Amygdala (tissue), 56 donors: ENCODE measurements at places on chromosomes 3 and 15.

DNA sequence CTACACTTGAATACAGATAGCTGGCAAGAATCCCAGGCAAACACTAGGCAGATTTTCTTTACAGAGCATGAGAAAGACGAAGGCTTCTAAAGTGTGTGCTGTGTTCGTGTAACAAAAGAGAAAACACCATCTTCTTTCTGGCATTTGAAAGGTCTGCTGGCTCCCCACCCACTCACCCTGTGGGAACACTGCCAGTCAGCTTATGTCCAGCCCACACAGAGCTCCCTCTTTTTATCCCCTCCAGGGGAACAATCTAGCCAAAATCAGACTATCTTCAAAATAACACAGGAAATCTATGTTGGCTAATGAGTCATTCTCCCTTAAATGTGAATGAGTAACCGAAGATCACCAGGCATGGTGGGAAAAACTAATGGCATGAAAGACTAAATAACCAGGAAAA lies 45.6 kb upstream of the PAQR5 start:
- DNase-seq, result peak; percentile 21

DNA sequence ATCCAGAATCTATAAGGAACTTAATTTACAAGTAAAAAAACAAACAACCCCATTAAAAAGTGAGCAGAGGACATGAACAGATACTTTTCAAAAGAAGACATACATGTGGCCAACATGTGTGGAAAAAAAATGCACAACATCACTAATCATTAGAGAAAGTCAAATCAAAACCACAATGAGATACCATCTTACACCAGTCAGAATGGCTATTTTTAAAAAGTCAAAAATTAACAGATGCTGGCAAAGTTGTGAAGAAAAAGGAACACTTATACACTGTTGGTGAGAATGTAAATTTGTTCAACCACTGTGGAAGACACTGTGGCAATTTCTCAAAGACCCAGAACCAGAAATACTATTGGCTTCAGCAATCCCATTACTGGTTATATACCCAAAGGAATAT lies 830.0 kb upstream of the ALCAM start:
- DNase-seq, result no peak

GRCh38 chr3:123039178-123039577 lies 11.6 kb upstream of the SEMA5B start:
- no peak for DNase-seq

DNA sequence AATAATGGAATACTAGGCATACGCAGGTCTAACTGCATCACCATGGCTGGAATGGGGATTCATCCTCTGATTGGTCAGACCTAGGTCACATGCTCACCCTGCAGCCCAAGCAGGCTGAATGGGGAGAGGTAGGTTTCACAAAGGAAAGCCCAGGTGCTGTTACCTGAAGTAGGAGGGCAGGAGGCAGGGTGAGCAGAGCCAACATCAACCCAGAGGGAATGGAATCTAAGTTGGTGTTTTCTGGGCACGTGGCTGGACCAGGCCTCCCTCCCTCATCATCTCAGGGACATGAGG lies 6.7 kb upstream of the H1-8 start:
- no peak for DNase-seq

DNA sequence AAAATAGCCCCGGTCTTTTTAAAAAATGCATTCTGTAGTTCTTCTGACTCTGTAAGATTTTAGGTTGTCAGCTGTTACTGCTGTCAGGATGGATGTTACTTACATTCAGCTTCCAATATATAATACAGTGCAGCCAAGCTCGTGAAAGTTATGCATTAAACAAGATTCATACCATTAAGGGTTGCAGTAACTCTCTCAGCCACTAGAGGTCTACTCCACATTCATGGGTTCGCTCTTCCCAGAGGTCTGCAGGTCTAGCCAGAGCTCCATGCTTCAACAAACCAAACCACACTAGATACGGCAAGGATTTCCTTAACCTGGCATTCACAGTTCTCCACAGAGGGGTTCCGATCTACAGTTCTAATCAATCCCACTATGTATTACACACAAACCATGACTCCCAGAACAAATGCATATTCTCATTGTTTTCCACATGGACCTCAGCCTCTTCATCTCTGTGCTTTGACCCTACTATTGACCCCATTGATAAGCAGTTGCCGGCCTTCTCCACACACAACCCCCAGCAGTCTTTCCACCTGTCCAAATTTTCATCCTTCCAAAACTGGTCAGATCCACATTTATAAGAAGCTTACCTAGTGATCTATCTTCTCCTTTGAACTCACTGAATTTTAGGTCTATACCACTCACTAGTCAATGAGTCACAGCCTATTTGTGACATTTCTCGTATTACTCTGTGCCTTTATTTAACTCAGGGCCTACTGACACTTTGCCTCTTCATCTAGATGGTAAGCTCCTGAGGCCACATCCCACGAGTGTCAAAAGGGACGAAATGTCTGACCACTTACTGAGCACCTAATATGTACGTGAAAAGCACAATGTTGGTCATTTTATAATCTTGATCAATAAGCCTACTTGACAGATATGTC lies 33.7 kb downstream of the RORA start:
- no peak for DNase-seq

DNA sequence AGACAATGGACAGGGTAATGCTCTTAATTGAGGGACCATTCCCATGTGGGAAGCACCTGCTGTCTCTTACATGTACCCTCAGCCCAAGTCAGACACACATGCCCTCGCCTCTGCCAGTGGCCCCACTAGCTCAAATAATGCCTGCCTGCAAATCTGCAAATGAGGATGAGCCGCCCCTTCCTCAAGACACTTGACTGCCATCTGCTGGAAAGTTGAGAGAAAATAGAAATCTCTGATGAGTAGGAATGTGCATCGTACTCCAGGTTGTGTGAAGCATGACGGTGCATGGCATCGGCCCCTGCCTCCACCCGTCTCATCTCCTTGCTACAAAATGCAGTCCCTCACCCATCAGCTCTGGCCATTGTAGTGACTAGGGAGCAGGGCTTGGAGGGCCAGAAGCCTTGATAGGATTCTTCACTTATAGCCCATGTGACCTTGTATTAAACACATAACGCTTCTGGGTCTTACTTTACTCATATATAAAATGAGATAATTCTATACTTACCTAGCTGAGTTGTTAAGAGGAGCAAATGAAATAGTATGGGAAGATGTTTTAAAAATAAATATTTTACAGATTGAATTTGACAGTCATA lies 6.3 kb upstream of the SCN5A start:
- no peak for DNase-seq

DNA sequence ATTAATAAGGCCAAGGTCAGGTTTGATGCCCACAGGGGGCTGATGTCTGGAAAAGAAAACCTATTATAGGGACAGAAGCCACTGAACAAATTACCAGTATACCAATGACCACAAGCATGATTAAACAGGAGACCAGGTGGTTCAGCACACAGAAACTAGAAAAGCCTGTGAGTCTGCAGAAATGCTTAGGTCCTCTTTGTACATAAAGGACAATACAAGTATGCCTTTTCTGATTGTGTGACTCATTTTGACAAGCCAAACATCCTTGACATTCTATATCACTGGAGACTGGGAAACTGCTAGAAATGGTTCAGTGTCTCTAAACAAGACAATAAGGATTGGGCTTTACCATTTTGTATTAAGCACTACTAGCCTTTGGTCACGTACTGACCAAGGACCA lies 113.2 kb upstream of the MYO5C start:
- DNase-seq, result no peak

DNA sequence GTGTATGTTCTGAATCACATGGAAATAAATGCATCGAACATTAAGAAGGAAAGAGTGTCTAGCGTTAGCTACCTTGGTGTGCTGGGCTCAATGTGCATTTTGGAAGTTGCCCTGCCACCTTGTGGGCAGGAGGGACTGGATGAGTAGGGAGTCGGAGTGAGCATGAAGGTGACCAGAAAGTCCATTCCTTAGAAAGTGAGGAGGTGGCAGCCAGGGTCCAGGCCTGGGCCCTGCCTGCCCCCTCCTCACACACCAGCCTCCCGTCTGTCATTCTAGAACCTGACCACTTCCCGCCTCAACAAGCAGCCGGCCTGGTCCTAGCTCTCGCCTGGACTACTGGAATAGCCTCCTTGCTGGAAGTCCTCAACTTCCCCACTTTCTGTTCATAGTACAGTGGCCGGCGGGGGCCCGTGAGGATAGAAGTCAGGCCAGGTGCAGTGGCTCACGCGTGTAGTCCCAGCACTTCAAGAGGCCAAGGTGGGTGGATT lies 10.2 kb upstream of the GATA2 start:
- no peak for DNase-seq

DNA sequence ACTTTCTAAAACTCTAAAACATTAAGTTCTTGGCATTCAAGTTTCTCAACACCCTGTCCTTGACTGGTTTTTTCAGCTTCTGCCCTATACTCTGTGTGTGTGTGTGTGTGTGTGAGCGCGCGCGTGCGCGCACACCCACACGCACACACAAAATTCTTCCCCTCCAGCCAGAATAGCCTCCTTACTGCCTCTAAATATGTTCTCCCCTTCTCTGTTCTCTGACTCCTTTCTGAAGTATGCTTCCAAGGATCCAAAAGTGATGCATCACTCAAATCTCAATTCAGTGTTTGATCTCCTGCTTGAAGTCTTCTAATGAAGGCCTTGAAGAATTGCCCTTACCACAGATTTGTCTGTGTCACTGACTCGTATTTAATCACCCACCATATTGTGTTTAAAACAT lies 129.8 kb downstream of the SLC25A26 start:
- DNase-seq, result no peak
